ENCODE measurements at places on chromosomes 5 and 9.

DNA sequence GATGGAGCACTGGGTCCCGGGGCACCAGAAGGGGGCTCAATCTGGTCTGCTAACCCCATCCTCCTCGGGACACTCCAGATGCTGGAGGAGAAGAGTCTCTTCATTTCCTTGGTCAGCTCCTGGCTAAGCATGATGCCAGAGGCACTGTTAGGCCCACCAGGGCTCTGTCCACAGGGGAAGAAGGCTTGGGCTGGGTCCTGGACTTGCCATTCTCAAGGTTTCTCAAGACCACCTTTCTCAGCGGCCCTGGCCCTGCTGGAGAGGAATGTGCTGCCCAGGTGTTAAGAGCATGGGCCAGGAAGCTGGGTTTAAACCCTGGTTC lies 7.9 kb downstream of the SH2D3C start:
- no peak for DNase-seq

- DNase-seq = no peak
These were observed 617.6 kb downstream of the KIF4B start for GRCh38 chr5:155631116-155631515.

- DNase-seq = no peak
These were observed 539.5 kb downstream of the EBF1 start for GRCh38 chr5:158560170-158560569.

DNA sequence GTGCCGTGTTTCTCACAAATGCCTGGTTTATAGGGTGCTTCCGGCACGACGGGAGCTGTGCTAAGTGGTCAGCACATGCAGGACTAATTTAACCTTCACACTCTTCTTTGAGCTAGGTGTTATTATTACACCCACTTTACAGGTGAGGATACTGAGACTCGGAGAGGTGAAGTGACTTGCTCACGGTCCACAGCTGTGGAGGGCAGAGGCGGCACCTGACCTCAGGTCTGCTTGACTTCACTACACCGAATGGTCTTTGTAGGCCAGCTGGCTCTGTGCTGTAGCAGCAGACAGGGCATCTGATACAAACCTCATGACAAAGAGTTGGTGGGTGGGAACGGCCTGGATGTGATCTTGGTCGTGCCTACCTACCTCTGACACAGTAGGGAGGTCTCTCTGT lies 102.0 kb upstream of the BOD1 start:
- no peak for DNase-seq

- no peak for DNase-seq
These were observed 98.8 kb upstream of the NFIB start for GRCh38 chr9:14412775-14413174.

- DNase-seq = no peak
These were observed 54.6 kb upstream of the S1PR3 start for GRCh38 chr9:88936668-88937067.

DNA sequence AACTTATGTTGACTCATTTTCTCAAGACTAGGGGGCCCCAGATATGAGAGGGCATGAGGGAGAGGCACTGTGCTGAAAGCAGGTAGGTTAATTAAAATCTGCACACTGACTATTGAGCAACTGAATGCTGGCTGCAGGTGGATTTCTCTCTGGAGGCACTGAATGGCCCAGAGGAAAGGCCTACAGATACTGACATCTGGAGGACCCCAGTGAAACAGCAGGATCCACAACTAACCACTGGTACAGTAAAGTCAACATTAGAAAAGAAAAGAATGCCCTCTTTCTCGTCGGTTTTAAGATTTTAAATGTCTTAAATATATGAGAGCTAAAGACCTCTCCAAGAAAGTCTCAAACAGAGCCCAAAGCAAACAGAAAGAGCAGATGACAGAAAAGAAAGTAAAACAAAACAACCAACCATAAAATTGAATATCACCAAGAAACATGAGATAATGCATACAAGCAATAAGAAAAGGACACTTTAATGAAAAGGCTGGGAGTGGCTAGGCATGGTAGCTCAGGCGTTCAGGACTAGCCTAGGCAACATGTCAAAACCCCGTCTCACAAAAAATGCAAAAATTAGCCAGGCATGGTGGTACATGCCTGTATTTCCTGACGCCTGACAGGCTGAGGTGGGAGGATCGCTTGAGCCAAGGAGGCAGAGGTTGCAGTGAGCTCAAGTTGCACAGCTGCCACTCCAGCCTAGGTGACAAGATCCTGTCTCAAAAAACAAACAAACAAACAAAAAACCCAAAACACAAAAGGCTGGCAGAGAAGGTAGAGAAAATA lies 43.3 kb downstream of the PUM3 start:
- DNase-seq = no peak

DNA sequence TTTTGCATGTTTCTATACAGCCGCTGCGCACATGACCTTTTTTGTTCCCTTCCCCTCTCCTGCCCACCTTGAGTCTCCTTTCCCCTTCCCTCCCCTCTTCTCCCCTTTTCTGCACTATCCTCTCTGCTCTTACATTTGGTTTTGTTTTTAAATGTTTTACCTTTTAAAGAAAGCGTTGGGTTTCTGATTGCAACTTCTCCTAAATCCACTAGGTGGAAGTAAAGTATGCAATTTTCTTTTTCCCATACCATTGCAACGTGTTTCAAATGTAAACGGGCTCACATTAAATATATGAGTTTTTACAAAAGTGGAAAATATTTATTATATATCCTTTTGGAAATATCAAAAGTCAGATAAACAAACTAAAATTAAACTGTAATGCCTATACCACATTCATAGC lies 500.9 kb downstream of the DIRAS2 start:
- DNase-seq = no peak

Data from stimulated activated naive CD4-positive, alpha-beta T cell (primary cell).